ENCODE measurements at places on chromosomes 5 and 9. TPM values are rescaled to one million over a fixed set of nuclear protein-coding genes. Genes with fewer than 3 reads are reported as not detected.

Gene STING1
- total RNA-seq, result 33.0 TPM

Gene DPYSL3
- total RNA-seq, result 90.6 TPM

Gene BARX1
- total RNA-seq, result not detected

Gene PCDHGC3
- total RNA-seq, result 10.3 TPM

Gene PCDHB12
- total RNA-seq, result 0.54 TPM
